Suppressor macrophage treated with lipopolysaccharide for 1 hour (primary cell): ENCODE measurements at places on chromosomes 16 and 17.

DNA sequence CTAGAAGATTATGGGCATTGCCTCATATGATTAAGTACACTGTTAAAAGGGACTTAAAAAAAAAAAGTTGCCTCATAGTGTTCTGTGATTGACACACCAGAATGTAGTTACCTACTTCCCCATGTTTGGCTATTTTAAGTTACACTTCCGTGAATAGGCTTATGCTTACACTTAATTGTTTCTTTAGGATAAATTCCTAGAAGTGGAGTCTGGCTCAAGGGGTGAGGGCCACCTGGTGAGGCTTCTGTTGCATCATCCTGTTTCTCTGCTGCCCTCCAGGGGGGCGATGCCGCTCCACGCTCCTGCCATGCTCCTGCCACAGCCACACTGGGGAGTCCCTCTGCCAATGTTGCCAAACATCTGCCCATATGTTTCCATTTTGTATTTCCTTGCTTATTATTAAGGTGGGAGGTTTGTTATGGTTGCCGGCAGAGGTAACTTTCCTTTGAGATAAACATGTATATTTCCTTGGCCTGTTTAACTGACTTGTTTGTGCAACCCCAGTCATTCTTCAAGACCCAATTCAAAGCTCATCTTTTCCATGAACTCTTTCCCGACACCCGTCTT lies 73.1 kb downstream of the KSR1 start:
- DNase-seq, result peak; percentile 50

DNA sequence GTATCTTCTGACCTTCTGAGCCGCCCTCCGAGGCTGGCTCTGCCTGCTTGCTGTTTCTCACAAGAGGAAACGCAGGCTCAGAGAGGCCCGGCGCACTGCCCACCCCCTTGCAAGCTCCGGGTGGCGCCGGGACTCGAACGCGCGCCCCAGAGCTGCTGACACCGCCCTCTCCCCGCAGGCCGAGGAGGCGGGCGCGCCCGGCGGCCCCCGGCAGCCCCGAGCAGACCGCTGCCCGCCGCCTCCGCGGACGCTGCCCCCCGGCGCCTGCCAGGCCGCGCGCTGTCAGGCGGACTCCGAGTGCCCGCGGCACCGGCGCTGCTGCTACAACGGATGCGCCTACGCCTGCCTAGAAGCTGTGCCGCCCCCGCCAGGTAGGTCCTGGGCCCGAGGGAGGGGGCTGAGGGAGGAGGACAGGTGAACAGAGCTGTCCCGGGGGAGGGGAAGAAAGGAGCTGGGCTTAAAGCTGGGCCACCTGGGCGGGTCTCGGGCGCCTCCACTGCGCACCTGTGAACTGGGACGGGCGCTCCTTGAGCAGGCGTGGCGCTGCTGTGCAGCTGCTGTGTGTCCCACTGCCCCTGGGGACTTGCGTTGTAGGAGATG lies 18.2 kb downstream of the WFDC1 start:
- no peak for DNase-seq

DNA sequence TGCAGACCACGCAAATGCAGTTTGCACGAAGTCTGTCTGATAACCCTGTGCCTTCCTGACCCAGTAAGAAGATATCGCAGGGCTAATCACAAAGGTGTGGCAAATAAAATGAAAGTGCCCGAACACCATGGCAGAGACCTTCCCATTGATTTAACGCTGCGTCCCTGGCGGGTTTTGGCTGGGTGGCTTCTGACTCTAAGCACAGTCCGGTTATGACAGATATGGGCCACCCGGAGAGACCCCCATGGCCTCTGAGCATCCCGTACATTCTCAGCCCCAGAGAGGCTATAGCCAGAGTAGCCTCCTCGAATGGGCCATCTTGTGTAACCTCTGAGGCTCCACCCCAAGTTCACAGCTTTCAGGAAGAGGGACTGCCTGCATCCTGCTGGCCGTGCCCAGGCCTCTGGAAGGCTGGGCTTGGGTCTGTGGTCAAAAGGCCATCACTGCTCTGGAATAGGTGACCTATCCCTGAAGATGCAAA lies 5.5 kb downstream of the FOXC2 start:
- DNase-seq, result no peak

GRCh38 chr16:55701442-55702319 lies 45.9 kb downstream of the SLC6A2 start:
- peak; percentile 65 for DNase-seq

GRCh38 chr17:954431-955164 lies 25.0 kb downstream of the NXN start:
- DNase-seq, result no peak

DNA sequence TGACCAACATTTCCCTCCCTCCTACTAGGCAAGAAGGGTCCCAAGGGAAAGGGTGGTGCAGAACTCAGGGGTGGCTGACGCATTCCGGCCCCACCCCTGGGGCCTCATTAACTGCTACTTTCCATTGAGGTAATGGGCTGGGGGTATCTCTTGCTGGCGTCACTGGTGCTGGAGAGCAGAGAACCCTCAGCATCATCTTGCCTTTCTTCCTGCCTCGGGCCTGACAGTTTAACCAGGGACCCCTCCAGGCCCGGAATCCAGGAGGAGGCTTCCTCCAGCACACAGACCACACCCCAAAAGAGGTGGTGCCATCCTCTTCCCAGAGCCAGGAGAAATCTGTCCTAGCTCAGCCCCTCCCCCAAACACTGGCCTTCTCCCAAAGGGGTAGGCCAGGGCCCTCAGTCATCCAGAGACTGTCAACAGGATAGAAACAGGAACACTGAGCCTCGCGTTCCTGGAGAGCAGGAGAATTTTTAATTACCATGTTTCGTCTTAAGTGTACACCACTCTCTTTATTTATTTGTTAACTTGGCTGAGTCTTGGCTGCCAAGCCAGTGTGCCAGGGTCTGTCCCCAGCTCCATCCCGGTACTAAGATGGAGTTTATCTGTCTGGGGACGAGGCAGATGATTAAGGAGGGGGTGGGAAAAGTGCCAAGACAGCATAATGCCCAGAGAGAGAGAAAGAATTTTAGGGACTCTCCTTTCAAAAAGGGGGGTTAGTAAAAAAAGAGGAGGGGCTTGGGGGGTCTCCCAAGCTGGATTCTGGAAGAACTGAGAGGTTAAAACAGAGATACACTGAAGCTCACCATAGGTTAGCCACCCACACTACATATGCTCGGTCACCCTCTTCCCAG lies 5.1 kb downstream of the ETV4 start:
- DNase-seq, result no peak

- peak; percentile 96 for DNase-seq
Observed at GRCh38 chr16:2009791-2010510, at the start of gene ZNF598. Gene ZNF598 (minus strand): TSS chr16:2009821.

- DNase-seq, result no peak
Observed at GRCh38 chr17:16329519-16330271, 23.6 kb downstream of the CENPV start.

DNA sequence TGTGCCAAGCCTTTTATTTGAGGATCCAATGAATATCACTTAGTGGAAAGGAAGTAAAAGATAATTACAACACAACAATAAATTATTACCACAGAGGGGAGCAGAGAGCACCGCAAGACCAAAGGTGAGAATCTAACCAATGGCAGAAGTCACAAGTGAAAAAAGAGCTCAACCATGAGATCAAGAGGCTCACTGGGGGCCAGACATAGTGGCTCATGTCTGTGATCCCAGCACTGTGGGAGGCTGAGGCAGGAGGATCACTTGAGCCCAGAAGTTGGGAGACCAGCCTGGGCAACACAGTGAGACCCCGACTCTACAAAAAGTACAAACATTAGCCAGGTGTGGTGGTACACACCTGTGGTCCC lies 17.7 kb downstream of the ANKRD11 start:
- no peak for DNase-seq

DNA sequence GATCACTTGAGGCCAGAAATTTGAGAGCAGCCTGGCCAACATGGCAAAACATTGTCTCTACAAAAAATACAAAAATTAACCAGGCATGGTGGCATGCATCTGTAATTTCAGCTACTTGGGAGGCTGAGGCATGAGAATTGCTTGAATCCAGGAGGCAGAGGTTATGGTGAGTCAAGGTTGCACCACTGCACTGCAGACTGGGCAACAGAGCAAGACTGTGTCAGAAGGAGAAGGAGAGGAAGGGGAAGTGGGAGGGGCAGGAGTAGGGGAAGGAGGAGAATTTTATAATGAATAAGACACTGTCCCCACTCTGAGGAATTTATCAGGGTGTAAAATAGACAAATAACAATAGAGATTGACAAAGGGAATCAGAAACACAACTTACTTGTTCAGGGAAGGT lies 440.6 kb upstream of the DYNLRB2 start:
- peak; percentile 3 for DNase-seq

GRCh38 chr16:13427943-13428342 lies 492.0 kb upstream of the ERCC4 start:
- no peak for DNase-seq

GRCh38 chr17:69060822-69061221 lies at the start of gene ABCA9:
Gene ABCA9 (minus strand): TSS chr17:69060927. CDS start chr17:69051126, 9,801 bp downstream.
- DNase-seq, result no peak

GRCh38 chr16:86818671-86819532 lies 240.6 kb downstream of the FOXL1 start:
- DNase-seq, result no peak

- DNase-seq, result peak; percentile 94
Observed at GRCh38 chr16:88920618-88921590, 54.4 kb upstream of the PABPN1L start.

DNA sequence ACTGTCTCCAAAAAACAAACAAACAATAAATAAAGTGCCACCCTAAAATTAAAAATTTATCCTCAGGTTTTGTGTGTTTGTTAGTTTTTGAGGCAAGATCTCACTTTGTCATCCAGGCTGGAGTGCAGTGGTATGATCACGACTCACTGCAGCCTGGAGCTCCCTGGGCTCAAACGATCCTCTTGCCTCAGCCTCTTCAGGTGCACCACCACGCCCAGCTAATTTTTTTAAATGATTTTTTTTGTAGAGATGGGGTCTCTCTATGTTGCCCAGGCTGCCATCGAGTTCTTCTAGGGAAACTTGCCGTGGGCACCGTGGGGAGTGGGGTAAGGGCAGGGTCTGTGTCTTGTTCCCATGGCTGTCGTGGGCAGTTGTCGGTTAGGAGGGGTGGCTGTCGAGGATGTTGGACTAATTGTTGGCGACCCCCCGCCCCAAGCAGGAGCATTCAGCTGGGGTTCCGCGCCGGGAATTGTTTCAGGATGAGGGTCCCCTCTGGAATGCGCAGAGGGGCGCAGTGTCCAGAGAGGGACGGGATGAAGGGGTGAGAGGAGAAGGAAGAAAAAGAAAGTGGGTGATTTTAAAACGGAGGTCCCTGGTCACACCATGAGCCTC lies 1.1 kb upstream of the RNF213 start:
- DNase-seq, result peak; percentile 43
